ENCODE measurements at places on chromosomes 4 and X.

DNA sequence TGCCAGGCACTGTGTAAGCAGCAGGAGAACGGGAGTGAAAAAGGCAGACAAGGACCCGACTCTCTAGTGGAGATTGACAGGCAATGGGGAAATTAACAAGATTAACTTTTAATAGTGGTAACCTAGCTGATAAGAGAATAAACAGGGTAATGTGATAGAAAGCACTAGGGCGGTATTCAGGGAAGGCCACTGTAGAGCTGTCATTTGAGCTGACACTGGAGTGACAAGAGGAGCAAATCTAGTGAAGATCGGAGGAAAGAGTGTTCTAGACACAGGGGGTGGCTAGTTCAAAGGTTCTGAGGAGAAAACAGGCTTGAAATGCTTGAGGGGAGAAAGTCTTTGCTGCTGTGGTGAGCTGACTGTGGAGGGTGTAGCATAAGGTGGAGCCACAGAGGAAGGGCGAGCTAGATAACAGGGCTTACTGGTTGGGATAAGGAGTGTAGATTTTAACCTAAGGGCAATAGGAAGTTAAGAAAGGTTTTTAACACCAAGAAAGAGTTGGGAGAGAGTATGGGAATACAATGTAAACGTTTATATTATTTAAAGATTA is 122.8 kb downstream of the SLC10A7 start:
- DNase-seq: no peak

- no peak for DNase-seq
Measured at GRCh38 chr4:168773388-168774195, 236.5 kb downstream of the CBR4 start.

DNA sequence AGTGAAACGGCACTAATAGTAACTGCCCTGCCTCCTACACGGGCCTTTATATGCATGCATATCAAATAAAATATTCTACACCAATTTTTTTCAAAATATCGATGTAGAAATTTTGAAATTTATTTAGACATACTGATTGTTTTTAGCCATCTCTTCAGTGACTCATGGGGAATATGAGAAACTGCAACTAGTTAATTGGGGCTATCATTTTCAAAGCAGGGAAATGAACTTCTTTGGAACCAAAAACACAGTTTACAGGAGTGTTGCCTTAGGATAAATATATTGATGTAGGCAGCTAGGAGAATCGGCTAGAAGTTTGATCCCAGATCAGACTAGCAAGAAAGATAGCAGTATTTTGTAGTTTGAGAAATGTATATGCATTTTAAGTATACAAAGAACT is 1010.8 kb upstream of the AGA start:
- DNase-seq: no peak

DNA sequence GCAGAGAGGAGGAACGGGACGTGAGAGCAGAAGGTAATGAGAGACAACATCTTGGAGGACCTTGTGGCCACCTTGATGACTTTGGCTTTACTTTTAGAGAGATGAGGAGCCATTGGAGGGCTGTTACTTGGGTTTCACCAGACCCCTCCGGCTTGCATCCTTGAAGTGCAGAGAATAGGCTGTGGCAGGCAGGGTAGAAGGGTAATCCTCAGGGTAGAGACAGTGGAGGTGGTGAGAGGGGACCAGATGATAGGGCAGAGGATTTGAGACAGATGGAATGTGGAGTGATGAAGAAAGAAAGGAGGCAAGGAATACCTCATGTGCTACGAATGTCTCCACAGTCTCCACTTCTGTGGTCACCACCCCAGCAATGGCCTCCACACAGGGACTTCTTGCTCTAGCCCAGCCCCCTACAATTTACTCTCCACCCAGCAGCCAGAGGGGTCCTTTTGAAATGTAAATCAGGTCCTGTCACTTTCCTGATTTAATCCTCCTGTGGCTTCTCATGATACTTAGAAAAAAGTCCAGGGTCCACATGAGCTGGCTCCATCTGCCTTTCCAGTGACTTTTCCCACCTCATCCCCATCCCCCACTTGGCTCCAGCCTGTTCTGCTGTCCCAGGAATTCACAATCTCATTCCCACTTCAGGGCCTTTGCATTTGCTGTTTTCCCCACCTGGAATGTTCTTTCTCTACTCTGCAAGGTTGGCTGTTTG is 115.0 kb downstream of the PJA1 start:
- DNase-seq: no peak

GRCh38 chr4:175421506-175421905 is 390.6 kb downstream of the GPM6A start:
- no peak for DNase-seq

DNA sequence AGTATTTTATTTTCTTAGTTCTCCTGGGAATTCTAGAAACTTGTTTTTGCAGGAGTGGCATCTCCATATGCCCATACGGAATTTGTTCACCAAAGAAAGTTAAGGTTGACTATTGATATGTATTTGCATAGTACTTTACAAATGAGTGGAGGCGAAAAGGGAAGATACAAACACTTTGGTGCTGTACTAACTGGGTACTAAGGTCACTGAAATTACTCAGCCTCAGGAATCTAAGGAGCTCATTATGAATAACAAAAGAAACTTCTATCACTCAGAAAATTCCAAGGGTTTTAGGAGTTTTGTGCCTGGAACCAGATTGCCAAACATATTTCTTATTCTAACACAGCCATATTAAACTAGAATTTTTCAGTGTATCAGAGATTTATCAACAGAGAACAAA is 27.4 kb upstream of the TMPRSS11B start:
- no peak for DNase-seq

GRCh38 chr4:6199422-6199921 is 877 bp downstream of the JAKMIP1 start:
- no peak for DNase-seq

DNA sequence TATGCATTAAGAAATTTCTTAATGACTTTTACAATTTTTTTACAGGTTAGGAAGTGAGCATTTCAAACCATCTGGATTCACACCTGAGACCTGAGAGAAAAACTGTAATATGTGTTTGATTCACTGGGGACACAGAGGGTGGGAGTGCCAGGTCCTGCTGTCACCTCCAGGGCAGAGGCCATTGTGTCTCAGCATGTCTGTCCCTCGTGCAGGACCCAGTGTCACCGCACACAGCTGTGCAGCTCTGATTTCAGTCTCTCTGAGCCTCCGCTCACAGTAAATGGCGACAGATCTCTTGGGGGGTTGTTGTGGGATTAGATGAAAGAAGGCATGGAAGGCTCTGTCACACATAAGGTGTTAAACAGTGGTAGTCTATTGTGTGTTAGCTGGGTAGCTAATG is 23.0 kb upstream of the CLDN24 start:
- no peak for DNase-seq

DNA sequence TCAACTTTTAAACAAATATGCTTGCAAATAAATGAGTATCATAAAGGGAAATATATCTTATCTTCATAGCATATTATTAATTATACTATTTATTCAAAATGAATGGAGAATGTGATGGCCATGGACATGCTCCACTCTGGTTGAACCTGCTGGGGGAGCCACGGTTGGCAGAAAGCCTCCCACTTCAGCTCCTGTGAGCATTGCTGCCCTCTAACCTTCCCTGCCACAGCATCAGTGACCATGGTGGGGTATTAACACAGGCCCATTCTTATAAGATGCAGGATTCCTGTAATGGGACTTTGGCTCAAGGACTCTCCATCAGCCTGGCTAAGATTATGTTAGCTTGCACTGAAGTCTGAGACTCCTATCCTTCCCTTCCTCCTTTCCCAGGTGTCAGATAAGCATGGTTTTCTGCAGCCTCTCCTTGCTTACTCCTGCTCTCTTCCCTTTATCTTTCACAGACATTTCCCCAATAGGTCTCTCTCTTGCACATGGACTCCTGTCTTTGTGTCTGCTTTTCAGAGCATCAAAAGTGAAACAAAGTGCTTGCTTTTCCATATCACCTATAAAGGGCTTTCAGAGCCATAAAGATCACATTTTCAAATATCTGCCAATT is 4.9 kb upstream of the ABRAXAS1 start:
- DNase-seq: no peak

- peak; percentile 40 for DNase-seq
Measured at GRCh38 chrX:24371391-24371972, 11.0 kb downstream of the SUPT20HL1 start.

DNA sequence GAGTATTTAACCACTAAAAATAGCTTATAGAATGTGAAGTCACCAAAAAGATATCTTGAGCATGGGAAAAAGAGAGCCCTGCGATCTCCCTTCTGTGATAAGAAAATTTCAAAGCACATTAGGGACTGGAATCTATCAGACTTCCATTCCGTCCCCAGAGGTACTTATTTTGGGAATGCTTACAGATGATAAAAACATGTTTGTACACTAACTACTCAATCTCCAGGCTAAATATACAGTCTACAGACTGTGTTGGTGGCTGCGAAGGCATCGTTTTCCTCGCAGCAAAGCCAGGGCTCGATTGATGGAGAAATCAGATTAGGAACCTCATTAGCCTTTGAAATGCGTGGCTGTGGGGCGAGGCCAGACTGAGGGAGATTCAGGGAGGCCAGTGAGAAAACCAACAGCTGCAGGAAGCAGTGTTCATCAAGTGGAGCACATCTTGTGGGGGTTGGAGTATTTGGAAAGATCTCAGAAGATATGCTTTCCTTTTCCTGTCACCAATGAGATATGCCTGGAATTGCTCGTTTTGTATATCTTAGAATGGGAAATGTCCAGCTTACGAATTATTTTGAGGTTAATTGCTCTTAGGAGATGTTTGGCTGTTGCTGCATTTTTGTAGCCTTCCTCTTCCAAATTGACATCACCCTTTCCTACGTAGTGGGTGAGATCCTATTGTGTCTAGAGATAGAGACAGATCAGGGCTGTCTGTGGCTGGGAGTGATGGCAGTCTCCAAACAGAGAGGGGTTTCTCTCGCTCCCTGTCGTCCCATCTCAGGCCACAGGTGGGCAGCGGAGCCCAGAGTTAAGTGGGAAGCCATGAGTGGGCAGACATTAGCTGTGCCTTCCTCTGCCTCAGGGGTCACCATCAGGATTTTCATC is 224.9 kb upstream of the FAT1 start:
- DNase-seq: no peak

- no peak for DNase-seq
Measured at GRCh38 chr4:118587946-118588345, 97.2 kb upstream of the METTL14 start.

DNA sequence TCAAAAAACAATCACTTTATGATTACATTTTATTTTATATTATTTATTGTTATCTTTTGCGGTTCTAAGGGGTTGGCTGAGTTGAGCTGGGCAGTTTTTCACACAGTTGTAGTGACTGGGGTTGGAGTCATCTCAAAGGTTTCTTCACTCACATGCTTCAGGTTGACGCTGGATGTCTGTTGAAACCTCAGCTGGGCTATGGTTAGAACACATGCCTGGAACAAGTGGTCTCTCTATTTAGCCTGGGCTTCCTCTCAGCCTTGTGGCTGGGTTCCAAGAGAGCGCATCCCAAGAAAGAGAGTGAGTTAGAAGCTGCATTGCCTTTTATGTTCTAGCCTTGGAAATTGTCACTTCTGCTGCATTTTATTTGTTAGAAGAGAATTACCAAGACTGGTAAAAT is 87.4 kb downstream of the CBLL2 start:
- DNase-seq: no peak

- DNase-seq: no peak
Measured at GRCh38 chr4:41639291-41639690, 101.3 kb downstream of the LIMCH1 start.

DNA sequence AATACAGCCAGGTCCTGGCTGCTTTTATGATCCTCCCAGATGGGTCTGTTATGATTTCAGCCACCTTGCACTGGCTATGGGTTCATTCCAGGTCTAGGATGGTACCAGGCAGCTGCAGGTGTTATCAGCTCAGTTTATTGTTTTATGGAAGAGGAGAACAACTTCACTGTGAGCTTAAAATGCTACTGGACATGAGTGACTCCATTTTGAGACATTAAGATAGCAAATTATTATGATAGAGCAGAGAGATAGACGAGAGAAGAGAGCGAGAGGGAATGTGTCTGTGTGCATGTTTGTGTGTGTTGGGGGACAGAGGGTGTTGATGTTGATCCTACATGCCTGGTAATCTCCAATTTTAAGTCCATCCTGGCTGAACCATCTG is 820.2 kb downstream of the FSTL5 start:
- no peak for DNase-seq

DNA sequence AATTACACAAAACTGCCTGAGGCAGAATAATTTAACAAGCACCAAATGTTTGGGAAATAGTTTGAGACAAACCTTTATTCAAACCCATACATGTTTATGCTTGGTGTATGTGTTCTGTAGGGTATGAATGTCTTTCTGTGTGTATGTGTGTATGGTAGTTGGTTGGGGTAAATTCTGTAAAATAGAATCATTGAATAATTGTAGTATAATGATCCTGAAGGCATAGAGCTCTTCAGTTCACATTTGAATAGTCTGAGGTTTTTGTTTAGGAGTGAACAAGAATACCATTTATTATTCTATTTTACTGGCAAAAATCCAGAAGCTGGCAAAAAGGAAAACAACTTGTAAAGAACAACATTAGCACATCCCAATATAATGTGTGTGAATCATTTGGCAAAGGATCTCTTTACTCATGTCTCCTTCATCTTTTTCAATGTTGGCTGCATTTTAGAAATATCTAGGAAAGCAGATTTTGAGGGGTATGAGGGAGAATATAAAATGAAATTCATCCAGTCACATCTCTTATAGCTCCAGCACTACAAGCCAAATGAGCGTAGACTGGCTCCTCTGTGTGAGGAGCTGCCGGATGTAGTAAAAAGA is 360.0 kb downstream of the CHIC1 start:
- no peak for DNase-seq

GRCh38 chr4:530017-530781 is 31.2 kb downstream of the PIGG start:
- DNase-seq: no peak

DNA sequence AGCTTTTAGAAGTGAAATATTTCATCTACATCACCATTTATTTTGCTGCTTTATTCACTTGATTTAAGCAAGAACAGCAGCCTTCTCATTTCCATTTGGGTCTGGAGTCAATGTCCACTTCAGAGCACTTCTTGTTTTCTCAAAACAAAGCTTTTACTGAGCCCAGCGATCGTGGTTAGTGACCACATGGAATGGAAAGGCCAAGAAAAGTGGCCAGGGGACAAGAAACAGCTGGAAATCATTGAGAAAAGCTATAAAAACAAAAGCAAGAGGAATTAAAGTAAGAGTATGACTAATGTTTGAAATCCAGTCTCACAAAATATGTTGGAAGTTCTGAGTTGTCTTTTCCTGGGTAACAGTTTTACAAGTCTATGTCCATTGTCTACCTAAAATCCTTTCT is 328.4 kb upstream of the INTU start:
- DNase-seq: no peak

DNA sequence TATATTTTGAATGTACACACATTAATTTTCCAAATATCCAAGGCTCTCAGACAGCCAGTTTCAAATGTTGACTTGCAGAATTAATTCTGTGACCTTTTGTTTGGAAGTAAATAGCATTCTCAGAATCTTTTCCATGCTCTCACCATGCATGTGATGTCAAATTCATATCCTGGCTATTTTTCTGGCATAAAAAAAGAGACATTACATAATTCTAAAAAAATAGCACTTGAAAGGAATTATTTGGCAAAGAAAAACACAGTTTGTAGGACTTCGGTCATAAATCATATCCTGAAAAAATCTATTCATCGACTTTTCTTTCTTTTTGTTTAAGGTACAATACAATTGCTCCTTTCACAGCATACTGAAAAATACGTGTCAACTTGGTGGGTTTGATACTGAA is 111.2 kb downstream of the GLRA3 start:
- no peak for DNase-seq
